ENCODE measurements at places on chromosomes 4 and X.

DNA sequence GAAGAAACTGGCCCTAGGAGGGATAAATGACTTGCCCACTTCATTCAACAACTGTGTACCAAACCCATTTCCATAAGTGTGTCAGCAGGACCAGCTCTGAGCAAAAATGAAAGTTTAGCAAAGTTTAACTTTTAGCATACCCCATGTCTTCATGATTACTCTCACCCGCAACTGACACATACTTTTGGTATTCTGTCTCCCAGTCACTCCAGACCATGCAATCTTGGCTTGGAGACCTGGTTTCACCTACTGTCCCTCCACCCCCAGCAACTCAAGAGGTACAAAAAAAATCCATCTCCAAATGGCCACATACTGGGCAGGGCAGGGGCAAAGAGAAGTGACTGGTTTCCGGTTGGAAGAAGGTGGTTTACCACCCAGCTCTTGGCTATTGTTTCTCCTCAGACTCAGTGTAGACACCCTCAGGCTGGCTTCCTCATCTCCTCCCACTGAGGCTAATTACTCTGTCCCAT is 79.8 kb downstream of the RLIM start:
- peak; percentile 79 for DNase-seq

DNA sequence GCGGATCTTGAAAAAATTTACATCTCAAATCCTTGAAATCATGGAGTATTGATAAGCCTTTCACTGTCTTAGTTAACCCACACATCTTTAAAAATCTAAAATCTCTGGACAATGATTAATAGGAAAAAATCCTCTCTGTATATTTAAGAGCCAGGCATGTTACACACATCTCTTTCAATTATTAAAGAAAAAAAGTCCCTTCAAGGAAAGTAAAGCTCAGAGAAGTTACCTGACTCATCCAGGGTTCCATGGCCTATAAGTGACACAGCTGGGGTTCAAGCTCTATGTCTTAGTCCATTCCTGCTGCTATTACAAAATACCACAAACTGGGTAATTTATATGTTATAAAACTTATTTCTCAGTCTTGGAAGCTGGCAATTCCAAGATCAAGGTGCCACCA is 14.2 kb upstream of the FGF16 start:
- DNase-seq: no peak

GRCh38 chr4:76208005-76208765 is 5.4 kb downstream of the SCARB2 start:
- DNase-seq: peak; percentile 18

DNA sequence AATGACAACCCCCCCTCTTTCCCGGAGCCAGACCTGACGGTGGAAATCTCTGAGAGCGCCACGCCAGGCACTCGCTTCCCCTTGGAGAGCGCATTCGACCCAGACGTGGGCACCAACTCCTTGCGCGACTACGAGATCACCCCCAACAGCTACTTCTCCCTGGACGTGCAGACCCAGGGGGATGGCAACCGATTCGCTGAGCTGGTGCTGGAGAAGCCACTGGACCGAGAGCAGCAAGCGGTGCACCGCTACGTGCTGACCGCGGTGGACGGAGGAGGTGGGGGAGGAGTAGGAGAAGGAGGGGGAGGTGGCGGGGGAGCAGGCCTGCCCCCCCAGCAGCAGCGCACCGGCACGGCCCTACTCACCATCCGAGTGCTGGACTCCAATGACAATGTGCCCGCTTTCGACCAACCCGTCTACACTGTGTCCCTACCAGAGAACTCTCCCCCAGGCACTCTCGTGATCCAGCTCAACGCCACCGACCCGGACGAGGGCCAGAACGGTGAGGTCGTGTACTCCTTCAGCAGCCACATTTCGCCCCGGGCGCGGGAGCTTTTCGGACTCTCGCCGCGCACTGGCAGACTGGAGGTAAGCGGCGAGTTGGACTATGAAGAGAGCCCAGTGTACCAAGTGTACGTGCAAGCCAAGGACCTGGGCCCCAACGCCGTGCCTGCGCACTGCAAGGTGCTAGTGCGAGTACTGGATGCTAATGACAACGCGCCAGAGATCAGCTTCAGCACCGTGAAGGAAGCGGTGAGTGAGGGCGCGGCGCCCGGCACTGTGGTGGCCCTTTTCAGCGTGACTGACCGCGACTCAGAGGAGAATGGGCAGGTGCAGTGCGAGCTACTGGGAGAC is 1.6 kb downstream of the PCDH10 start:
- DNase-seq: no peak

DNA sequence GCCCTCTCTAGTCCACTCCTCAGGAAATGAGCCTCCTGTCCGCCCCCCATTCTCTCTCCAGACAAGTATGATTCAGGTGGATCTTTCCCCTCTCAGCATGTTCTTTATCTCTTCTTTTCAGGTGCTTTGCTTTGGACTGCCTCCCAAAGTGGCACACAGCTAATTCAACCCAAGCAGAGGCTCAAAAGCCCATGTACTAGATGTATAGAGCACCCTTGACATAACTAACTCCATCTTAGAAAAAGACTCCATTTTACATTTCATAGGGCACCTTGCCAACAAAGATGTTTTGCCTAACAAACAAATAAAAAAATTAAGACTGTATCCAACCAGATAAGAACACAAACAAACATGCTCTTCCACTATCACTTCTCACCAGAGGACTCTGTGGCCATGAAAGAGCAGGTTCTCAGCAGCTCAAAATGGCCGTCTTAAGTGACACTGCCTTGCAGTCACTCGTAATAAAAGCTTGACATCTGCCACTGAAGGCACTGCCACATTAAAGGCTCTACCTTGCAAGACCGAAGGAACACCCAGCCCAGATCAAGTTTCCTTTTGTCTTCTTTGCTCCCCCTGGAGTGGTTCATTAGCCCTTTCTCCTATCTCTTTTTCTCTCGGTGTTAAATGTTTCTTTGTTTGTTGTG is 84.9 kb upstream of the TAB3 start:
- no peak for DNase-seq

GRCh38 chr4:24668956-24669355 is 84.6 kb upstream of the DHX15 start:
- no peak for DNase-seq

GRCh38 chrX:48802905-48803200 is 986 bp downstream of the HDAC6 start:
- no peak for DNase-seq

DNA sequence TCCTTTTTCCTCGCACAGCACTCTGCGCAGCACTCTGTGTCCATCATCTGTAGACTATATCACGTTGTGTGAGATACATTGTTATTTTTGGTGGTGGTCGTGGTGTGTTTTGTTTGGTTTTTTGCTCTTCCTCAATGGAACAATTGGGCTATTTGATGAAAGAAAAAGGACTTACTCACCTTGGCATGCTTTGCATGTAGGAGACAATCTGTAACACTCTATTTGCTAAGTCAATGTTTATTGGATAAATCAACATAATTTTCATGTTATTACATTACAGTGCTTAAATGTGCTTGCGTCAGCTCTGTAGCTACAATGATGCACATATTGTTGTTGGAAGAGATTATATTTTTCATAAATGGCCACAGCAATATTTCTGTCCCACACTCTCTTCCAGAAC is 12.5 kb upstream of the CD99 start:
- no peak for DNase-seq
